Colonic mucosa (tissue), 4 donors: ENCODE measurements at places on chromosomes 2 and 18. TPM values are rescaled to one million over a fixed set of nuclear protein-coding genes. Genes with fewer than 3 reads are reported as not detected.
A peak's percentile ranks its signal among the peaks of the same experiment; 100 is the strongest.

Gene TRPM8
- not detected for total RNA-seq

Gene DLX1
- not detected for total RNA-seq

GRCh38 chr18:28916456-28916855 is 739.5 kb upstream of the CDH2 start:
- H3K27me3 ChIP-seq, result no peaks in the 10 kb centered on the region
- DNase-seq, result no peak
- H3K4me3 ChIP-seq, result no peak overlapping the region
- H3K36me3 ChIP-seq, result no peaks in the 10 kb centered on the region
- H3K4me1 ChIP-seq, result no peaks in the 10 kb centered on the region

DNA sequence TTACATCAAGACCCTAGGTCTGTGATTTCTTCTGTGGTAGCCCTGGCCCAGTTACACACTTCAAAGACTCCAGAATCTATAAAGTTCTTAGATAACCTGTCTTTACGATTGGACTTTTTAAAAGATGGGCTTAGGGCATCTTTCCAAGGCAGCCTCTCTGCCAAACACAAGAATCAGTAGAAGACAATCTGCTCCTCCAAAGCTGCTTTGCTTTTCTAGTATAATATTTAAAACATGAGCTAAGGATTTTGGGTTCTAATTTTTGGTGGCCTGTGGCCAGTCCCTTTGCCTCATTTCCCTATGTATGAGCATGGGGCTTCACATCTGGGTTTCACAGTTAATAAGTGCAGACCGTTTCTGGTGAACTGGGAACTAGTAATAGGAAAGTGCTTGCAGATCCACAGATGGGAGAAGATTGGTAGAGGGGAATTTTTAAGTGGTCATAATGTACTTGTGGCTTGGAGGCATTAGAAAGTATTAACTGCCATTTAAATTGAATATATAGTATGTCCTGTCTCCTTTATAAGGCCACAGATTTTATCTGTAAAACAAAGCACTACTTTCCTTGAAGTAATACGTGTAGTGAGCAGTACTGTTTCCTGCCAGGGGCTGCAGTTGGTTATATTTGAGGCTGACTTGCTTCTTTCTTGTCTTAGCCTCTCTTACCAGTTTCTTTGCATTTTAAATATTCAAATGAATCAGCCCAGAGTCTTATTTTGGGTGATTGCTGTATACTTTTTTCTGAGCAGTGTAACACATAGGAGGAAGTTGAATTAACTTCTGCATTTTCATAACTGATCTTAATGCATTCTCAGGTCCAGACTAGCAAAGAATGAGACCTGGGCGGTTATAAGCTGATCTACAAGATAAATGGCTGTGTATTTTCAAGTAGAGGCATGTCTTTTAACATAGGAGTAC is 1.5 kb downstream of the ARPC2 start:
- peak overlapping the region; percentile 82 for H3K4me3 ChIP-seq
- peak overlapping the region; percentile 94 for H3K27ac ChIP-seq
- H3K4me1 ChIP-seq, result peaks cover 22% of the 10 kb centered on the region
- DNase-seq, result no peak

- DNase-seq, result no peak
- H3K36me3 ChIP-seq, result no peaks in the 10 kb centered on the region
- H3K4me3 ChIP-seq, result no peak overlapping the region
- H3K27ac ChIP-seq, result no peak overlapping the region
- H3K27me3 ChIP-seq, result no peaks in the 10 kb centered on the region
Measured at GRCh38 chr18:25310045-25310444, 41.9 kb downstream of the ZNF521 start.

GRCh38 chr2:20994130-20994529 is 49.7 kb downstream of the APOB start:
- DNase-seq, result no peak
- H3K4me3 ChIP-seq, result no peak overlapping the region
- no peaks in the 10 kb centered on the region for H3K27me3 ChIP-seq
- H3K27ac ChIP-seq, result no peak overlapping the region
- H3K36me3 ChIP-seq, result no peaks in the 10 kb centered on the region

DNA sequence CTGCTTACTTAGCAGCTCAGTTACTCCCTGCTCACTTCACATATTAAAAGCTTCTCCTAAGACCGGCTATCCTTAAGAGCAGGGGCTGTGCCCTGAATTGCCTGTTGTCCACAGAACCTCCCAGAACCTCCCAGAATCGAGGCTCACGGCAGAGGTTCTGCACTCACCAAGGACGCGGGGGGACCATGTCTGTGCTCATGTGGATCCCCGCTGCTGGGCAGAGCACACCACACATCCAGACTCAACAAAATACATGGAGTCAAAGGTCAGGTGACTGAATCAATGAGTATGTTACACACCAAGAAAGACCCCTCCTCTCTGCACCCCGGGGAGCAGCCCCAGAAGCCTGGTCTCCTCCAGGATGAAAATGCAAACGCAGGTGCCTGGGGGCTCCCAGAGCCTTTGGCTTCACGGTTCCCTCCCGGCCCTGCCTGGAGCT is 149.0 kb downstream of the MBP start:
- H3K36me3 ChIP-seq, result no peaks in the 10 kb centered on the region
- no peaks in the 10 kb centered on the region for H3K27me3 ChIP-seq
- DNase-seq, result no peak
- no peak overlapping the region for H3K4me3 ChIP-seq

DNA sequence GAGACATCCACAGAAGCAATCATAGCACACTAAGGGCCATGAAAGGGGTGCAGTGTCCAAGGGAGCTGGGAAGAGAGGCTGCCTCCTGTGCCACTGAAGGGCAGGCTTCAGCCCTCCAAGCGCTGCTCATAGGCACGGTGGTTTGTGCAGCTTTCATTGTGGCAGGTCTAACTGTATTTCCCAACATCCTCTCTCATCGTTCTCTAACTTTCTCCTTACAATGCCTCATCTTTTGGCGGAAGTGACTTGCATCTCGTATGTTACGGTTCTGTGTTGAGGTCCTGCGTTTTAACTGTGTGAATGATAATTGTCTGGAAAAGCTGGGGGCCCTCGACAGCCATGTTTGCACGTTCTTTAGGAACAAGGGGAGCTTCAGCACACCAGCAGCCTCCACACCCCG is 213.9 kb downstream of the GBX2 start:
- no peak for DNase-seq
- H3K27ac ChIP-seq, result no peak overlapping the region
- no peaks in the 10 kb centered on the region for H3K27me3 ChIP-seq
- H3K36me3 ChIP-seq, result no peaks in the 10 kb centered on the region
- H3K4me3 ChIP-seq, result no peak overlapping the region
